Left lobe of liver (tissue), 2 donors: ENCODE measurements at places on chromosomes 4 and X.

DNA sequence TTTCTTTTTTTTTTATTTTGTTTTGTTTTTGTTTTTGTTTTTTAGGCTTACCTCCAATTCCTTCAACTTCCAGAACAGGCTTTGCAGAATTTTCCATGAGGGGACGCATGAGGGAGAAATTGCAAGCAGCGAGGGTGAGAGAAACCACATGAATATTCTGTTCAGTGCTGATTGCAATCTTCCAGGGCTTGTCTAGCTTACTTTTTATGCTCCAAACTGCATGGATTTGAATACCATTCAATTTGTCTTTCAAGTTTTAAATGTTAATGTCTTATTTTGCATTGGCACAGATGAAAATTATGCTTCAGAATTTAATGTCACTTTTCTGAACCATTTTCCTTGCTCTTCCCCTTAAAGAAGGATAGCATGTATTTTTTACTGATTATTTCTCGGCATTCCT lies 32.7 kb downstream of the CC2D2A start:
- no peak for DNase-seq

- no peak for DNase-seq
Observed at GRCh38 chr4:26060286-26060685, 146.3 kb downstream of the SMIM20 start.

DNA sequence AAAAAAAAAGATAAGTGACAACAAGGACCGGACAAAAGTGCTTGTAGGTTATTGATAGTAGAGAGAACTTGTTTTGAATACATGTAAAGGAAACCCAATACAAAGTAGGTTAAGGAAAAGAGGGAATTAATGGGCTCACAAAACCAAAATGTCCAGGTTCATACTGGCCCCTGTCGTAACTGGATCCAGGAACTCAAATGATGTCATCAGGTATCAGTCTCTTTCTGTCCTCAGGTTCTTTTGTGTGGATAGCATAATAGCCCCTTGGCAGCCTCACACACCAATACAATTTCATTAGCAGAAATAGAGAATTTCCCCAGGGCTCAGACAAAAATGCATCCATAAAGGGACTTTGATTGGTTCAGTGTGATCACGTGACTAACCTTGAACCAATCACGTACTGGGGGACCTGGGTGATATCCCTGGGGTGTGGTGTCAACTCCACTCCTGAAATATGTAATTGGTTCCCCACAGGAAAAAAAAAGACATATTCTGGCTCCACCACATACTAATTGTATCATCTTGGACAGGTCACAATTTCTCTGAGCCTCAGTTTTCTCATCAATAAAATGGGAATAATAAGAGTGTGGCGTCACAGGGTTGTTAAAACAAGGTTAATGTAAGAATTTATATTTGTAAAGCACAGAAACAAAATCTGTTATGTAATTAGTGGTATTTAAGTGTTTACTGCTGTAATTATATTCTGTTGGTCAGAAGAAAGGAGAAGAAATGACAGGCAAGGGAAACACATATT lies 174.8 kb downstream of the PDGFRA start:
- no peak for DNase-seq

- DNase-seq: no peak
Observed at GRCh38 chr4:153451911-153452657, 14.1 kb upstream of the TMEM131L start.

- no peak for DNase-seq
Observed at GRCh38 chr4:25113915-25114904, 46.0 kb downstream of the SEPSECS start.

DNA sequence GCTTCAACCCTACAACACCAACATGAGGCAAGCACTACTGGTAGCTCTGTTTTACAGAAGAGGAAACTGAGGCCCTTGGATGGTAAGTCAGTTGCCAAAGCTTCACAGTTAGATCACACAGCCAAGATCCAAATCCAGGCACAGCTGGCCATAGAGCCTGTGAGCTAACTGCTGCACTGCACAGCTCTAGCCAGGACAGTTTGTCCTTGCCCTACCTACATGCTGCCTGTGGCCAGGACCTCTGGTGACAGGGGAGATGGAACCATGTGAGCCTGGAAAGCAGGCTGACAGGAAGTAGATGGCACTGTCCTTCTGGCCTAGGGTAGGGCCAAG lies 257.8 kb downstream of the FBXW7 start:
- DNase-seq: no peak

DNA sequence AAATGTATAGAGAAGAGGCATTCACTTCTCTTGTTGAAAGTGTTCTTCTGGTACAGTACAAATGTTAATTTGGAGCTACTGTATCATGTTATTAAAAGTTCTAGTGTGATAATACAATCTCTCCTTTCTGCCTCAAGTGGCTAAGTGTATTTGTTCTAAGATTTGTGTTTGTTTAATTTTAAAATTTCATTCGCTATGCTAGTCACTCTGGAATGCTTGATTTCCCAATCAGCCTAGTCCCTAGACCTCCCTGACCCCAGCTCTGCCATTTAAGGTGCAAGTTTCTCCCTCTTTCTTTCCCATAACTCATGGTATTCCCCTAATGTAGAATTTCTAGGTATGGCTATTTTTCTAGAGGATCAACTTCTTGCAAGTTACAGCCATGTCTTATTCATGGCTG lies 817.4 kb downstream of the STIM2 start:
- no peak for DNase-seq

DNA sequence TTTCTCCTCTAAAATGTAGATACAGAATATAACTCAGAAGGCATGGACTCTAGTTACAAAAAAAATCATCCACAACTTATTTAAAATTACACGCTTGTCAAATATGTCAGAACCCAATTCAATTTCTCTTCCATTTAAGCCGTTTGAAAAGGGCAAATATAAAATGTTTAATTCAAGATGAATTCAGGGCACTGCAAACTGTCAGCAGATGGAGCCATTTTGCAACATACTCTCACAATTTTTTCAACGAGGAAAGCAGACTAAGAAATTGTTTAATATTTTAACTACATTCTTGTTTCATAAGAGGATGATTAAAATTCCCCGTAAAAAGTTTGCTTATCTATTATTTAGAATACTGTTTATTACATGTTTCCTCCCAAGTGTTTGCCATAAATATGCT lies 321.3 kb upstream of the CPXCR1 start:
- no peak for DNase-seq

DNA sequence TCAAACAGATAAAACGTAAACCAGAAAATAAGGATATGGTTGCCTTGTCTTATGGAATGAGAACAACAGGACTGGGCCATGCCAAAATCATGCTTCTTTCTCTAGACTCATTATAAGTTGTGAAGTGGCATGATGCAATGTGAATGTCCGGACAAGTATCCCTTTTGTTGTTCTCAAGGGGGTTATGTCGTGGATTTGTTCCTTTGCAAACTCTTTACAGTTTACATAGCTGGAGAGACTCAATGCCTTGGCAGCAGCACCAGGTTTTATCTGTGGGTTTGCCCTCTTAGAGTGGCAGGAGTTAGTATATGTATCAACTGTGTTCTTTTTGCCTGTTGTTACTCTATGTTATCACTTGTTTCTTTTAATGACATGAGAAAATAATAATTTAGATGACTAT lies 41.4 kb downstream of the SPRY1 start:
- no peak for DNase-seq

GRCh38 chr4:169014586-169014985 lies 4.5 kb upstream of the CBR4 start:
- DNase-seq: no peak

- DNase-seq: no peak
Observed at GRCh38 chr4:17713779-17714178, 67.6 kb downstream of the FAM184B start.

- DNase-seq: no peak
Observed at GRCh38 chr4:137361756-137362470, 170.4 kb downstream of the PCDH18 start.

DNA sequence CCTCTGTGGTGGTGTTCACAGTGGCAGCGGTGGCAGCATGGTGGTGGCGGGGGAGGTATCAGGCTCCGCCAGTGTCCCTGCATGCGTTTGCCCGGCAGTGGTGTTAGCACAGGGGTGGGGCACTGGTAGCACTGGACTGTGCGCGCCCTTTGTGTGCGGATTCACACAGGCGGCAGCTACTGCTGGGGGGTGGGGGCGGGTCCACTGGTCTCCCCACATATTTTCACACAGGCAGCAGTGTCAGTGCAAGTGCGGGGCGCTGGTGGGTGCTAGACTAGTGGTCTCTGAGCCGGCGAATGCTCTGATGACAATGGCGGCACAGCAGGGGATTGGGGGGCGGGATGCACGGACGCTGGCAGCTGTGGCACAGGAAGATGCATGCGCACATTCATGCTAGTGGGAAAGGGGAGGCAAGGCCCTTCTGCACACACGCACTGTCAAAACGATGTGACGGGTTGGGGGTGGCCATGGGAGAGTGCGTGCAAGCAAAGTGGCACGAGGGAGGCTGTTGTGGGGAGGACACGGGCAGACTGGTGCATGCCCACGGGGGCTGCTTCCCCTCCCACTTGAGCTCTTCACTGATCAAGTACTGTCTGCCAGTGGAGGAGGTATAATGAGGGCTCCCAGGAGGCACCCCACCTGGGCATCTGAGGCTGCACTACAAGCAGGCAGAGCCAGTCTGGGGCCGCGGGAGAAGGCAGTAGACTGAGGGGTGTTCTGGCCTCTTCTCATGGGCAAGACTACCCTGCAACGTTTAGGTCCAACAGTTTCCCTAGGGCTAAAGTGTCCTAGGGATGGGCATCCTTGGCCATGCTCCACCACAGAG lies 53.0 kb downstream of the POF1B start:
- no peak for DNase-seq

- no peak for DNase-seq
Observed at GRCh38 chr4:138200236-138200590, 41.9 kb downstream of the SLC7A11 start.

DNA sequence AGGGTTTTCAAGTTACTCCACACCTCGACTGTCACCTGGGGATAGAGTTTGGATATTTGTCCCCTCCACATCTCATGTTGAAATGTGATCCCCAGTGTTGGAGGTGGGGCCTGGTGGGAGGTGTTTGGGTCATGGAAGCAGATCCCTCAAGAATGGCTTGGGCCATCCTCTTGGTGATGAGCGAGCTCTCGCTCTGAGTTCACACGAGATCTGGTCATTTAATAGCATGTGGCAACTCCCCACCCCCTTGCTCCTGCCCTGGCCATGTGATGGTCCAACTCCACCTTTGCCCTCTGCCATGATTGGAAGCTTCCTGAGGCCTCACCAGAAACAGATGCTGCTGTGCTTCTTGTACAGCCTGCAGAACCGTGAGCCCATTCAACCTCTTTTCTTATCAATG lies 8.3 kb downstream of the CTAG1A start:
- peak; percentile 10 for DNase-seq

- no peak for DNase-seq
Observed at GRCh38 chr4:7202411-7202810, 10.1 kb downstream of the SORCS2 start.

GRCh38 chr4:8938623-8939022 lies 67.0 kb upstream of the HMX1 start:
- DNase-seq: no peak

DNA sequence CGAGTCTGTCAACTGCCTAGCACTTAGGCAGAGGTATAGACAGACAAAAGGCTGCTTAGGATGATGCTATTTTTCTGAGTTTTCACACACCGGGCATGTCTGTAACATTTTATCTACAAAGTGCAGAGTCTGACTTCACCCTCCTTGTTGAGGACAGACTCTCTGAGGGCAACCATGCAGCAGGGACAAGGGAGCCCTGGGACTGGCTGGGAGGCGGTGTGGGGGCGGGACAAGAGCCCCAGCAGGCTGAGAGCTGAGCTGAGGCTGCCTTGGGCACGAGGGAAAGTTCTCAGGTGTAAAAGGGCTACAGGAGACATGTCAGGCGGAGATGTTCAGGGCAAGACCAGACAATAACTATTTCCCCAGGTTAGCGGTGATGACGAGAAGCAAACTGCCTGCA lies 81.6 kb downstream of the GATB start:
- peak; percentile 14 for DNase-seq

DNA sequence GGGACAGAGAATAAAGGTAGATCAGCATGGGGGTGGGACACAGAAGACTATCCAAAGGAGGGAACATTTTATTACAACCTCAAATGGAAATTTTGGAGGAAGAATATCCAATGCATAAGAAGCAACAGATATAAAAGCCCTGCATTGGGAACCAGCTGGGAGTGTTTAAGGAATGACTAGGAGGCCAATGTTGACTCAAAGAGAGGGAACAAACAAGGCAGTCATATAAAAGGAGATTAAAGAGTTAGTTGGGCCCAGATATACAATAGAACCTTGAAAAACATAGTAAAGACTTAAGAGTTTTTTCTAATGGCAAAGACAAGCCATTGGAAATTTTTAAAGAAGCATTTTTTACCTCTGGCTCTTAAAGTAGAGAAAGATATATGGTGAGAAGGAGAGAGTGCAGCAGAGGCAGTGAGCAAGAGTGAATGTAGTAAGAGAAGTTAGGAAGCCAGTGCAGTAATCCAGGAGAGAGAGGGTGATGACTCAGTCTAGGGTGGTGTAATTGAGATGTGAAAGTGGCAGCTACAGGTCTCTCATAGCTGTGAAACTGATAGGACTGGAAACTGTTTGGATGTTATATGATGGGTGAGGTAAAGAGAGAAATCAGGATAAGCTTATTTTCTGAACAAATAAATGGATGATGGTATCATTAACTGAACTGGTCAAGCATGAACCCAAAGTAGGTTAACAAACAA lies 182.2 kb upstream of the ATOH1 start:
- no peak for DNase-seq

DNA sequence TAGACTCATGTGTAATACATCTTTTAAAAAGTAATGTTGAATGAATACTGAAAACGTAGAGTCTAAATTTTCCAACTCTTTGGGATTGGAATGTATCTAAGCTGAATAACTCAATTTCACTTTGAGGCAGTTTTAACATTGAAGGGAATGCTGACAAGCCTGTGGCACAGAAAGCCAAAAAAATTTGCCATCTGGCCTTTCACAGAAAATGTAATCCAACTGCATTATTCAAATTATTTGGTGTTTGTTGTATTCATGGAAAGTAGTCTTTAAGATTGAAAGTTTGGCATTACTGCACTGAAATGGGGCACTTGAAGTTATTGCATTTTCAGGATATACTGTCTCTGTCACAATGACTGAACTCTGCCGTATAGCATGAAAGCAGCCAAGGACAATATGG lies 186.9 kb downstream of the FRMPD4 start:
- DNase-seq: no peak

GRCh38 chr4:111108153-111108552 lies 485.3 kb upstream of the PITX2 start:
- DNase-seq: no peak

DNA sequence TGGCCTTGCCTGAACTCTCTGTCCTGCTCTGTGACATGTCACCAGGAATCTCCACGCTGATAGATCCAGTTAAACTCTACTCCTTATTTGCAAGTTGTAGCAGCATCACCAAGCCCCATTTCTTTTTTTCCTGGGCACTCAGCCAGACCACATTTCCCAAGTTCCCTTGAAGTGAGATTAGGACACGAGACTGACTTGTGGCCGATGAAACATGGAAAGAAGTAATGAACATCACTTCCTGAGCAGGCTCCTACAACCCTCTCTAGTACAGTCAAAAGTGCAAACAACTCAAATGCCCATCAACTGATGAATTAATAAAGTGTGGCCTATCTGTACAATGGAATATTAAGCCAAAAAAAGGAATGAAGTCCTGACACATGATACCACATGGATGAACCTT lies 74.6 kb downstream of the MAP3K15 start:
- no peak for DNase-seq

- no peak for DNase-seq
Observed at GRCh38 chr4:138728566-138728965, 287.0 kb upstream of the NOCT start.

GRCh38 chr4:47373174-47373573 lies 90.3 kb downstream of the COMMD8 start:
- no peak for DNase-seq

GRCh38 chr4:57220172-57220571 lies 110.0 kb upstream of the IGFBP7 start:
- no peak for DNase-seq

GRCh38 chr4:21728304-21728703 lies 220.3 kb downstream of the KCNIP4 start:
- no peak for DNase-seq
